A673 (cell line): ENCODE measurements at places on chromosomes 3 and 15. TPM values are rescaled to one million over a fixed set of nuclear protein-coding genes. Genes with fewer than 3 reads are reported as not detected.

The PLAAT1 gene
- 0.75 and 1.4 TPM in 2 replicates for total RNA-seq

DNA sequence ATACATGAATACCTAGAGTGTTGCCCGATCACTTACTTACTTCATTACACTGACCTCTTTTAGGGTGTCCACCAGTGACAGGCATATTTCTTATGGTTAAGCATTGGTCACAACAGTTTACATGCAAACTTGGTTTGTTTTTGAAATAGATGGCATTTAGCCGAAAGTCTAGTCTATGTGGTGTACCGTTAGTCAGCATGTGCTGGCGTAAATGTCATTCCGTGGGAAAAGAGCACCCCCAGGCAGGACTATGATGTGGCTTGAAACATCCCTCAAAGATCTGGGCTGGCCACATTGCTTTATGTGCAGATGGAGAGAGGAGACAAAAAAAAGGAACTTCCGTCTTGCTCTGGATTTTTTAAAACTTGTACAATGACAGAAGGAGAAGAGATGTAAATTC lies 357.0 kb upstream of the ICE2 start:
- H3K4me3 ChIP-seq = no peak overlapping the region
- no peak for DNase-seq
- H3K27ac ChIP-seq = no peak overlapping the region
- no peaks in the 10 kb centered on the region for H3K4me1 ChIP-seq
- H3K36me3 ChIP-seq = no peaks in the 10 kb centered on the region

DNA sequence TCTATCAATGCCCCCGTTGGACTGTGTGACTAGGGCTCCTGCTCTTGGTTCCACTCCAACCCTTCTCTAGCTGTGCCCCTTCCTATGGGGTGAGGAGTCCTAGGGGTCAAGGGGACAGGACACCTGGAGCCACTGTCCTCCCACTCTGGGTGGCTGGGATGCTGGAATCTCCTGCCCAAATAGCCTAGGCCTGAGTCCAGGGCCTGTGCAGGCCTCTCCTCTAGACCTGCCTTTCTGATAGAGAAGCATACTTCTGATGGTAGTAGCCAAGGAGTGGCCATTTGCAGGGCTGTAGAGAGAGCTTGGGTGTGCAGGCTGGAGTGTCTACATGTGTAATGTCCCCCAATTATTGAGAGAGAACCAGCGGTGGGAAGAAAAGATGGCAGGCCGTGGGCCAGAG lies 54.2 kb downstream of the ITGA11 start:
- H3K36me3 ChIP-seq = no peaks in the 10 kb centered on the region
- no peak overlapping the region for H3K4me3 ChIP-seq
- DNase-seq = no peak
- H3K27ac ChIP-seq = no peak overlapping the region
- no peaks in the 10 kb centered on the region for H3K4me1 ChIP-seq

The KATNBL1 gene
- 53.2 and 55.1 TPM in 2 replicates for total RNA-seq

- H3K36me3 ChIP-seq = no peaks in the 10 kb centered on the region
- no peak overlapping the region for H3K27ac ChIP-seq
- H3K4me3 ChIP-seq = no peak overlapping the region
Measured at GRCh38 chr15:31091481-31091880, 10.0 kb downstream of the TRPM1 start.
